Activated CD8-positive, alpha-beta memory T cell treated with anti-CD3 and anti-CD28 coated beads for 4 hours (primary cell): ENCODE measurements at places on chromosomes 3 and 15.

GRCh38 chr3:33074217-33075067, 22.5 kb downstream of the GLB1 start:
- peak; percentile 52 for DNase-seq

DNA sequence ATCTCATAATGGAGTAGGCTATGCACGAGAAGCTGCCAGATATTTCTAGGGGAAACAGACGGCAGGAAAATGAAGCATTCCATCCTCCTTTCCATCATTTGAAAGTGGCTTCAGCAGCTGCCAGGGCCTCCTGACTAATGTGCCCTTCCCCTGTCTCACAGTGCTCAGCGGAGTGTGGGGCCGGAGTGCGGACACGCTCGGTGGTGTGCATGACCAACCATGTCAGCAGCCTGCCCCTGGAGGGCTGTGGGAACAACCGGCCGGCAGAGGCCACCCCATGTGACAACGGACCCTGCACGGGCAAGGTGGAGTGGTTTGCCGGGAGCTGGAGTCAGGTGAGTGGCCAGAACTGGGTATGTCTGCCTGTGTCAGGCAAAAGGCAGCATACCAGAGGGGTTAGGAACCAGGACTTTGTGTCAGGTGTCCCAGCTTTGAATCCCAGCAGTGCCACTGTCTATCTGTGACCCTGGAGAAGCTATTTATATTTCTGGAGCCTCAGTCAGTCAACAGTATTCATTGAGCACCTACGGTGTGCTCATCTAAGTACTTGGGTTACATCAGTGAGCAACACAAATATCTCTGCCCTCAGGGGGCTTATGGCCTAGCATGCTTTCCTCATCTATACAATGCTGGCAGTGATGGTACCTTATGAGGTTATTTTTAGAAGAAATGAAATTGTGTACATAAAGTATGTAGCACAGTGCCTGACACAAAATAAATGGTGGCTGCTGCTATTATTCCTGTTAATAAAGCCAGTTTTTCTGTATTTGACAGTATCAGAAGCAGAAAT, 52.4 kb upstream of the NR2E3 start:
- DNase-seq: no peak

- no peak for DNase-seq
These were observed 174.0 kb downstream of the SERPINI1 start for GRCh38 chr3:167909504-167909896.

- peak; percentile 49 for DNase-seq
These were observed 567 bp downstream of the TOP2B start for GRCh38 chr3:25663869-25664811.

- DNase-seq: no peak
These were observed 51.8 kb downstream of the CMTM7 start for GRCh38 chr3:32443478-32443877.

DNA sequence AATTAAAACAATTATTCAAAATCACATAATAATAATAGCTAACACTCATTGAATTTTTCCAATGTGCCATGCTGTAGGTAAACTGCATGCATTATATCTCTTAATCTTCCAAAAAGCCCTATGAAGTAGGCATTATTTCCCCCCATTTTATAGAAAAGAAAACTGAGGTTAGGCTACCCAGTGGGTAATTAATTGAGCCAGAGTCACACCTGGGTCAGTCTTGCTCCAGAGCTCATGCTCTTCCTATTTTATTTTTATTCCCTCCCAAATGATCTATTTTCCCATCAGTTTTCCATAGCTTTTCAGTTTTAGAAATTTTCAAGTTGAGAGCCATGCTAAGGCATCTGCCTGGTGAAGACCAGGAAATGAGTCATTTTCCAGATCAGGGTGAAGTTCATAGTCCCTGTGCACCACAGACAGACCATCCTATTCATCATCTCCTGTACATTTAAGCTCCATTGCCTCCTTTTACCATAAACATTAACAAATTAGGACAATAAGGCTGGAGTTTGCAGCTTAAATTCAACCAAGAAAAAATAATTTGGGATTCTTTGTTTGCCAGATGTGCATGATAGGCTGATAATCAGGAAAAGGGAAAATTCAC, 417.3 kb downstream of the OTOL1 start:
- no peak for DNase-seq

DNA sequence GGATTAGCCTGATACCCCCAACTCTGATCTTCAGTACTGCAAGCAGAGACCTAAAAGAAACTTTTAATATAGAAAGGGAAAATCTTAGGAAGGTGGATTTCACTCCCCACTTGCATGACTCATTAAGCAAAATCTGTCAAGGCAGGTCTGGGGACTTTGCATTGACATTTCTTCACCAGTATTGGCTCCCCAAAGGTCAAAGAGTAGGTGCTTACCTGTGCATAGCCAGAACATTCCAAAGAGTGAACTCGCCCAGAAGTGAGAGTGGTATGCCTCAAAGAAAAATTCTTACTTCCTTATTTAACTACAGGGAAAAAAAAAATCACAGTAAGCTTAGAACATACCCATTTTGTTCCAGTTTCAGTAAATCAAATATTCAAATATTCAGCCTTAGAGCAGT, 140.9 kb upstream of the TP63 start:
- DNase-seq: no peak
